ENCODE measurements at places on chromosomes 12 and 14.
A peak's percentile ranks its signal among the peaks of the same experiment; 100 is the strongest.

DNA sequence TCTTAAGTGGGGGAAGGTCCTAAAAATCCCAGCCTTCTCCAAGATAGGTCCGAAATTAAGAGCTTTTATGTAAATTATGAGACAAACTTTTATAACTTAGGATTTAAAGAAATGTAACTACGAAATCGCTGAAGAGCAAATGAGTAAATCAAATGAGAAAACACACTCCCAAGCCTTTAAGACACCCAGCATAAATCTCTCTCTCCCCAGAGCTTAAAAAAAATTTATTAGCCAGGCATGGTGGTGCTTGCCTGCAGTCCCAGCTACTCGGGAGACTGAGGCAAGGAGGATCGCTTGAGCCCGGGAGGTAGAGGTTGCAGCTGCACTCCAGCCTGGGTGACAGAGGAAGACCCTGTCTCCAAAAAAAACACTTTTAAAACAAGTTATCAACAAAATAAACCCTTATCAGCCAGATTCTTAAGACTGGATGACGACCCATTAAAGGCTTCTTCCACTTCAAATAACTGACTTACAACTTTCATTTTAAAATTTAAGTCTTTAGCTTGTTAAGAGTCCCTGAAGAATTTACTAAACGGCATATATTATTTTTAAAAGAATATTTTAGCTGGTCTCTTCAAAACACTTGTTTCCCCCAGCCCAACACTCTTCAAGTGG lies 3.2 kb downstream of the PTGES3 start:
- DNase-seq, result no peak

- peak; percentile 56 for DNase-seq
Observed at GRCh38 chr12:92466391-92467305, 236.1 kb upstream of the PLEKHG7 start.

DNA sequence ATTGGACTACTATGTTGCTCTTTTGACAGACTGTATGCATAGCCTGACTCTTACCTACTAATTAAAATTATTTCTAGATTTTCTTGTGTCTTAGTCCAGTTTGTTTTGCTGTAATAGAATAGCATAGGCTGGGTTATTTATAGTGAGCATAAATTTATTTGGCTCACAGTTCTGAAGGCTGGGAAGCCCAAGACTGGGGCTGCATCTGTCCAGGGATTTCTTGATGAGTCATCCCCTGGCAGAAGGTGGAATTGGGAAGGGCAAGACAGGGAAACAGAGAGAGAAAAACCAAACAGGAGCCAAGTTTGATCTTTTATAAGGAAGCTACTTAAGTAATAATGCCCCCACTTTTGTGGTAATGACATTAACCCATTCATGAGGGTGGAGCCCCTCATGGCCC lies 759.2 kb upstream of the LRFN5 start:
- no peak for DNase-seq

GRCh38 chr12:47141459-47141858 lies 61.7 kb upstream of the AMIGO2 start:
- no peak for DNase-seq

DNA sequence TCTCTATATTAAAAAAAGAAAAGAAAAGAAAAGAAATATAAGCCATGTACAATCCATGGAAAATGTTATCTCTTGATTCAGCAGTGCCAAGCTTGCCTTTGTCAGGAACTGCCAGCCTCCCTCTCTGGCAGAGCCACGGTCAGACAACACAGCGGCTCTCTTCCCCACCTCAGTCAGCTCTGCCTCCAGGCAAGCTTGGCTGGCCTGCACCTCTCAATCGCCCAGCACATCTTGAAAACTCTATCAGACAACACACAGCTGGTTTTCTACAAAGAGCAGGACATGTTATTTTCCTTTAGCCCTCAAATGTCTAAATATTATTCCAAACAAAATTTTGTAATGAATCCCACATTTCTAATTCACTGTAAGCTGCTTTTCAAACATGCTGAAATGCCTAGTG lies 20.0 kb upstream of the GCH1 start:
- DNase-seq, result no peak
